ENCODE measurements at places on chromosomes 7 and 10. TPM values are rescaled to one million over a fixed set of nuclear protein-coding genes. Genes with fewer than 3 reads are reported as not detected.

GRCh38 chr7:129494041-129494440 lies 8.3 kb upstream of the SMKR1 start:
- H3K36me3 ChIP-seq: no peaks in the 10 kb centered on the region
- no peak overlapping the region for H3K27ac ChIP-seq
- no peaks in the 10 kb centered on the region for H3K27me3 ChIP-seq
- no peaks in the 10 kb centered on the region for H3K4me1 ChIP-seq

- DNase-seq: no peak
- no peaks in the 10 kb centered on the region for H3K4me1 ChIP-seq
- no peaks in the 10 kb centered on the region for H3K27me3 ChIP-seq
- no peak overlapping the region for H3K27ac ChIP-seq
These were observed 25.8 kb upstream of the IMMP2L start for GRCh38 chr7:111588065-111588433.

GRCh38 chr10:72328045-72328828 lies 26.5 kb downstream of the DNAJB12 start:
- peak overlapping the region; percentile 51 for H3K27ac ChIP-seq
- H3K36me3 ChIP-seq: no peaks in the 10 kb centered on the region

GRCh38 chr7:77532247-77532646 lies 4.8 kb upstream of the PTPN12 start:
- no peaks in the 10 kb centered on the region for H3K36me3 ChIP-seq
- H3K27ac ChIP-seq: no peak overlapping the region
- no peak overlapping the region for H3K4me3 ChIP-seq
- DNase-seq: no peak

DNA sequence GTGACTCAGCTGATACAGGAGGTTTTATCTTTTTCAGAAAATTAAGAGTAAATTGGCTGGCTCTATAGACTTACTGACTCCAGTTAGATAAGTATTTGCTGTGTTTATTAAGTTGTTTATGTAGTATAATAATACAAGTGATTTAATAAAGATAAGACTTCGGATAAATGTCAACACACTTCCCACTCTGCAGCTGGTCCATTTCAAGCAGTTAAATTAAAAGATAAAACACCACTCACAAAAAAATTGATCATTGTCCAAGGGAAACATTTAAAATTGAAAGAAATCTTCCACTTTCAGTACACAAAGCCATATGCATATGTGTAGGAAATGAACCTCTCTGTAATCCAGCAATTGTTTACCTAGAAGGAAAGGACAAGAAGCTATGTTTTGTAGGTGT lies 106.1 kb upstream of the SP8 start:
- no peak overlapping the region for H3K27ac ChIP-seq
- no peaks in the 10 kb centered on the region for H3K27me3 ChIP-seq
- H3K4me3 ChIP-seq: no peak overlapping the region
- H3K36me3 ChIP-seq: no peaks in the 10 kb centered on the region
- no peak for DNase-seq

DNA sequence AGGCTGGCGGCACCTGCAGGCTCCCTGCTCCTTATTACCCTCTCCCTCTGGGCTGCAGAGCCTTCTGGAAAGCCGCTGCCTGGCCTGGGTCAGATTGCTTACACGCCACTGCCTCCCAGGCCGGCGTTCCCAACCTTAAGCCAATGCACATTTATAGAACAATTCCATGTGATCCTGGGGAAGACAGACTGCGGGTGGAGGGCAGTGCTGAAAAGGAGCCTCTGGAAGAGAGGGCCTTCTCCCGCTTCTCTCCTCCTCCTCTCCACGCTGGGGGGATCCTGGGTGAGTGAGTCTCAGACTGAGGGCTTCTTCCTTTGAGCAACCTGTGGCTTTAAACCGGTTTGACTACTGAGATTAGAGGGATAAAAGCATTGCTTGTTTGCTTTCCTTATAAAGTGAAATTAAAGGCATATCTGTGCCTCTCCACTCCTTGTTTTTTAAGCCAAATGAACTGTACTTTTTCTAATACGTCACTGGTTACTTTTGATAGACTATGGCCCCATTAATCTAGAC lies 5.5 kb downstream of the TACC2 start:
- H3K4me1 ChIP-seq: peaks cover 16% of the 10 kb centered on the region
- peak overlapping the region; percentile 83 for H3K27ac ChIP-seq
- no peak overlapping the region for H3K4me3 ChIP-seq
- DNase-seq: peak; percentile 64
- no peaks in the 10 kb centered on the region for H3K36me3 ChIP-seq
- no peaks in the 10 kb centered on the region for H3K27me3 ChIP-seq

DNA sequence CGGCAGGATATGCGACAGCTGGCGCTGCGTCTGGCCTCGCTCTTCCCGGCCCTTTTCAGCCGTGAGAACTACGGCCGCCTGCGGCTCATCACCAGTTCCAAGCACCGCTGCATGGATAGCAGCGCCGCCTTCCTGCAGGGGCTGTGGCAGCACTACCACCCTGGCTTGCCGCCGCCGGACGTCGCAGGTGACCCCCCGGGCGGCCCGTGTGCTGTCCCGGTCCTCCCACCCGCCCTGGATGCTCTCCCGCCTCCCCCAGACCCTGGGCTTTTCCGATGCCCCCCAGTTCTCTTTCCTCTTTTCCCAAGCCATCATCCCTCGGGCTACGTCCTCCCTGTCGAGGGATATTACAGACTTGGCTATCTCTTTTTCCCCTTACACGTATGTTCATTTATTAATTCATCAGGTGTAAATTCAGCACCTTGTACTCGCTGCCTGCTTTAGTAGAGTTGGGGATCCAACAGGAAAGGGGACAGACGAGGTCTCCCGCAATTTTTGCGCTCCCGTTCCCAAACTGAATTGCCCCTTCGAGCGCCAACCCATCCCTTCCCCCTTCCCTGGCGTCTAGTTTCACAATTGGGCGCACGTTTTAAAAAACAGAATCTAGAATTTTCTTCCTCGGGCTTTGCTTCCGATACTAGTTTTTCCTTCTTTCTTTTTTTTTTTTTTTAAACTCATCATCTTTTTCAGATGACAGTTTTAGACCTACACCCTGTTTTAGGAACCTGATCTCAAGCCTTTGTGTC lies 846 bp downstream of the MINPP1 start:
- H3K27me3 ChIP-seq: no peaks in the 10 kb centered on the region
- H3K27ac ChIP-seq: peak overlapping the region; percentile 89
- no peaks in the 10 kb centered on the region for H3K36me3 ChIP-seq
- peak; percentile 68 for DNase-seq
- peaks cover 5% of the 10 kb centered on the region for H3K4me1 ChIP-seq

DNA sequence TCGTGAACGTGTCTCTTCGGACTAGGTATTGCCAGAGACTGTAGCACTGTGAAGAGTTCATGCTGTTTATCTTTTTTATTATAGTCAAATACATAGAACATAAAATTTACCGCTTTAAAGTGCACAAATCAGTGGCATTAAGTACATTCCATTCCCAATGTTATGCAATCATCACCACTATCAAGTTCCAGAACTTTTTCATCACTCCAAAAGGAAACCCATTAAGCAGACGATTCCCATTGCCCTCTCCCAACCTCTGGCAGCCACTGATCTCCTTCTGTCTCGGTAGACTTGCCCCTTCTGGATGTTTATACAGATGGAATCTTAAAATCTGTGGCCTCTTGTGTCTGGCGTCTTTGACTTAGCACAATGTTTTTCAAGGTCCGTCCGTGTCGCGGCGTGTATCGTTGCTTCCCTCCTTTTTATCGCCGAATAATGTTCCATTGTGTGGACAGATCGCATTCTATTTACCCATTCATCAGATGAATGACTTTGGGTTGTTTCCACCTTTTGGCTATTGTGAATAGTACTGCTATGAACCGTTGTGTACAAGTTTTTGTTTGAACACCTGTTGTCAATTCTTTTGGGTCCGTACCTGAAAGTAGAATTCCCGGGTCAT lies 2.7 kb downstream of the PROSER2 start:
- no peaks in the 10 kb centered on the region for H3K4me1 ChIP-seq
- H3K27ac ChIP-seq: no peak overlapping the region
- no peak overlapping the region for H3K4me3 ChIP-seq
- no peak for DNase-seq

- peaks cover 11% of the 10 kb centered on the region for H3K4me1 ChIP-seq
- peaks cover 29% of the 10 kb centered on the region for H3K27me3 ChIP-seq
- DNase-seq: no peak
- no peaks in the 10 kb centered on the region for H3K36me3 ChIP-seq
These were observed 3.4 kb upstream of the CYP2E1 start for GRCh38 chr10:133523631-133524203.

- DNase-seq: no peak
- no peaks in the 10 kb centered on the region for H3K27me3 ChIP-seq
- H3K36me3 ChIP-seq: no peaks in the 10 kb centered on the region
- no peak overlapping the region for H3K4me3 ChIP-seq
- peak overlapping the region; percentile 9 for H3K27ac ChIP-seq
- peaks cover 61% of the 10 kb centered on the region for H3K4me1 ChIP-seq
These were observed 6.9 kb downstream of the ITGB1 start for GRCh38 chr10:32951111-32951510.

DNA sequence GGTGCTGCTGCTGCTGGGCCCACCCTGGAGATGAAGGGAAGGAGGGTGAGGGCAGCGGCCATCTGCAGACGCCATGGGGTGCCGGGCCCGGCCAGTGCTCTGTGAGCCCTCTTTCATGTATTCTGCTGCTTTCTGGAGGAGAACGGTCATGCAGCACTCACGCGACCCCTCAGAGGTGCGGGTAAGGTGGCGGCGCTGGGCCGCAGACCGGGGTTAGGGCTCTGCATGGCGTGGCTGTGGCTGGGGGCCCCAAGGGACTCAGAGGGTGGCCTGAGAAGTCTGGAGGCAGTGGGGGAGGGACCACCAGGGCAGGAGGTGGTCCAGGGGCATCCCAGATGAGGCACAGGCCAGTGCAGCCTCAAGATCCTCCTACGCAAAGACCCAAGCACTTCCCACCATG lies 275.5 kb downstream of the ELFN1 start:
- H3K4me1 ChIP-seq: no peaks in the 10 kb centered on the region
- DNase-seq: no peak
- no peak overlapping the region for H3K4me3 ChIP-seq
- H3K36me3 ChIP-seq: no peaks in the 10 kb centered on the region
- no peaks in the 10 kb centered on the region for H3K27me3 ChIP-seq
- no peak overlapping the region for H3K27ac ChIP-seq

- H3K4me3 ChIP-seq: no peak overlapping the region
- no peaks in the 10 kb centered on the region for H3K36me3 ChIP-seq
- no peak overlapping the region for H3K27ac ChIP-seq
These were observed 66.0 kb downstream of the ENO4 start for GRCh38 chr10:116915340-116915739.

- no peak for DNase-seq
- H3K27ac ChIP-seq: no peak overlapping the region
- H3K4me1 ChIP-seq: no peaks in the 10 kb centered on the region
- no peak overlapping the region for H3K4me3 ChIP-seq
- H3K36me3 ChIP-seq: no peaks in the 10 kb centered on the region
- no peaks in the 10 kb centered on the region for H3K27me3 ChIP-seq
These were observed 572.2 kb downstream of the INHBA start for GRCh38 chr7:41130561-41131236.

- DNase-seq: no peak
- no peaks in the 10 kb centered on the region for H3K27me3 ChIP-seq
- H3K36me3 ChIP-seq: no peaks in the 10 kb centered on the region
- H3K27ac ChIP-seq: no peak overlapping the region
- H3K4me1 ChIP-seq: peaks cover 22% of the 10 kb centered on the region
These were observed 23.3 kb upstream of the ASCC1 start for GRCh38 chr10:72239409-72239808.

DNA sequence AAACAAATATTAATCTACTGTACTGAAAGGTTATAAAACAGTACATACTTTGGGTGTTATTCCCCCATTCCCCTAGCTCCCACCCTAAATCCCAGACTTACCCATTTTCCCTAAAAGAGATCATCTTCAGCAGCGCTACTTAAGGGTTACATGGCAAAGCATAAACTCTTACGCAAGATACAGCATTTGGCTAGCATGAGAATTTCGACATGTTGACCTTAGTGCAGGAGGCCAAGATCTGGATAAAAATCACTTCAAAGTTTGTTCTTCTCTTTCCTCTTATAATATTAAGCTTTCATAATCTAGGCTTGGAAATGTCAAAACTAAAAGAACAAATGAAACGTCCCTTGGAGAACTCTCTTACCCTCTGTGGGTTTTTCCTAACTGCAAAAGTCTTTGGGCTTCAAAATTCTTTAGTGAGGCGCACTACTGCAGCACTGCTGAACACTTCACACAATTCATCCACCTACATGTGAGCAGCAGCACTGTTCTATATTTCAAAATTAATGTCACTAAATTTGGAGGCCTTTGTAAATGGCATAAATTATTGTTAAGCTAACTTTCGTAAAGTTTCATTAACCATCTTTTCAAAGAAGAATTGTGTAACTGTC lies 59.5 kb upstream of the PDLIM1 start:
- no peak overlapping the region for H3K4me3 ChIP-seq
- DNase-seq: no peak
- H3K4me1 ChIP-seq: peaks cover 9% of the 10 kb centered on the region
- H3K27ac ChIP-seq: peak overlapping the region; percentile 59

The GRM3 gene
- not detected for total RNA-seq

The CDNF gene
- total RNA-seq: not detected

The SLC35G1 gene
- 42.1 TPM for total RNA-seq

The TMEM130 gene
- 0.14 TPM for total RNA-seq

The AZGP1 gene
- 3.2 TPM for total RNA-seq

The ACSM6 gene
- not detected for total RNA-seq

The PIK3CG gene
- total RNA-seq: 12.2 TPM

The PLEKHA1 gene
- total RNA-seq: 36.9 TPM

The ADGRA1 gene
- total RNA-seq: not detected

The NPC1L1 gene
- total RNA-seq: not detected

The ZNF800 gene
- 31.7 TPM for total RNA-seq

The CALML5 gene
- not detected for total RNA-seq
